ENCODE measurements at places on chromosomes 12 and 14.

- no peak for DNase-seq
Observed at GRCh38 chr14:22769369-22769768, 2.9 kb downstream of the OXA1L start.

- no peak for DNase-seq
Observed at GRCh38 chr14:85336817-85337216, 193.1 kb upstream of the FLRT2 start.

DNA sequence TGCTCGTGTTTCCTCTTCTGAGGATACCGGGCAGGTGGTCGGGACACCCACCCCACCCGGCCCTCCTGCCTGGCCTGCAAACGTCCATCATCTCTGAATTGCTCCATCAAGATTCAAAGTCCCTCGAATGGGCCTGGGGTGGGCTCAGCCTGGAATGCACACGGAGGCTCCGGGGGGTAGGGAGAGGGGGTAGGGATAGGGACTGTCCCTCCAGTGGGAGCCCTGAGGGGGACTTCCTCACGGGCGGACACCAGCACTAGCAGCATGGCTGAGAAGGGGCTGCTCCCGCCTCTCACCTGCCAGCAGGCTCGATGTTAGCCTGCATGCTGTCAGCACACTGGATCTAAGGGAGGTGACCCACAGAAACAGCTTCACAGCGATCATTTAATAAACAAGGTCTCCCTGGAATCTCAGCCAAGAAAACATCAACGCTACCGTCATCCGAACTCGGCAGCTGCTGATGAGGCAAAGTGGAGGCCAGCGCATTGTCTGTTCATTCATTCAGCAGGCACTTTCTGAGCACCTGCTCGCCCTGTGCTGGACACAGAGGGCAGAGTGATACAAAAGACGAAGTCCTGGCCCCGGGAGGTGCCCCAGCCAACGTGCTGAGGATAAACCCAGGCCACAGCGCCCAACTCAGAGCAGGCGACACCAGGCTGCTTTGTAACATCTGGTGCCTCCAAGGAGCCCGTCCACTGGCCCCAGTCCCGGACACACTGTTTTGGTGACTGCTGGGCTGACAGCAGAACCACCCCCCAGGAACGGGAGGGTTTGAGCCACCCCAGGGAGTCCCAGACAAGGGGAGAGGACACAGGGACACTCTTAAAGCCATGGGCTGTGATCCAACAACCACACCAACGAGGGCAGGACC lies 6.3 kb downstream of the TMEM179 start:
- DNase-seq, result no peak

DNA sequence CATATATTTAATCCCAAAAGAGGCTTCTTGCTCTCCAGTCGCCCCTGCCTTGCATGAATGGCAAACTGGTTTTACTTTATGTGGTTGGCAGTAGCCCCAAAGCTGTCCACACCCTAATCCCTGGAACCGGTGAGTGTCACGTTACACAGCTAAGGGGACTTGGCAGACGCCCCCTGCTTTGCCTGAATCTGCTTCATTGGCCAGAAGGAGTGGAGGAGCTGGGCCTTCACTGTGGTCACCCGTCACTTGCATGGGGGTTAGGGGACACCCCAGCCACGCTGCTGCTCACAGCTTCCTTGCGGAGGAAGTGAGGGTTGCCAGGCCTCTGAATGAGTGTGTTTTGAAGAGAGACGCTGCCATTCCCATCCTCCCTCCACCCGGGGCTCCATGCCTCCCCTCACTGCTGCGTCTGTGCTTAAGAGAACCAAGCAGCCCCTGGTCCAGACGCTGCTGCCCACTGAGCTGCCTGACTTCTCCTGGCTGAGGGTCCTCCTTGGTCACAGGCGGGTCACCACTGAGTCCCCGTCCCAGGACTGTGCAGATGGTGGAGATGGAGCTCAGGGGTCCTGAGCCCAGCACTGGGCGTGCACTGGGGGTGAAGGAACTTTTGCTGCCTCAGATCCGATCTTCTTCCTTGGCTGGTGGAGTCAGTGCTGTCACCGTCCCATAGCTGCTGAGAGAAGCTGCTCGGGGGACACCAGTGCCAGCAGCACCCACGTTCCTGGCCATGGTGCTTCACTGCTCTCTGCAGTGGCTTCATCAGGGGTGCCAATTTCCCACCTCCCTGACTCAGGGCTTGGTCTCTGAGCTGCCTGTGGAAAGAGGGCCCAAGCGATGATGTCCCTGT lies 39.8 kb downstream of the GALNT9 start:
- DNase-seq, result no peak

DNA sequence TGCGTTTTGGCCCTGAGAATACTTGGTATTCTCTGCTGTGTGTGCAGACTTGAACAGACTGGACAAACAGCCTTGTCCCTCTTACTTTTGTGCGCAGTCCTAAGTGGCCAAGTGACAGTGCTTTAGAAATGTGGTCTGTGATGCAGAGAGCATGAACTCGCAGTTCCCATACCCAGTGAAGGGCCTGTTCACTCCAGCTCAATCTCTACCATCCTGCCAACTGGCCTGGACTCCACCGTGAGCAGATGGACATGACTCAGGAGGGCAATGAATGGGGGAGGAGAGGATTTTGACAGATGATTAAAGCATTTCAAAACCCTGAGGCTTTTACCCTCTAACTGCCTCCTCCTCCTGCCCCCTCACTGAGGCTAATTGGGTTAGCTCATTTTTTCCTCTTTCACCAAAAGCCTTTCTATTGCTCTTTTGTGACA lies 62.5 kb upstream of the PYGL start:
- DNase-seq, result peak; percentile 65

DNA sequence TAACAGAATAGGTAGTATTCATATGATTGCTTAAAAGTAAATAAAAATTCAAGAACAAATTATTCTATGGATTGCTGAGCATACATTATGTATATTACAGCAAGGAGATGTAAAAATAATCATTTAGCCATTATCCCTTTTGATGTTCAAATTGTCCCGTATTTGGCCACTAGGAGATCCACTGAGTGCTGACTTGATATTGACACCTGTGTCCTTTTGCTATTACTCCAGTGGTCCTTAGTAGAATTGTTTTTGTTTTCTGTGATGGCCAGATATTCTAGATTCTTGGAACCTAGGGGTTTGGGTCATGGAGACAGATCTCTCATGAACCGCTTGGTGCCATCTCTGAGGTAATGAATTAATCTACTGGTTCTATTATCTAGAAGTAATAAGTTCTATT lies 16.8 kb downstream of the ERO1A start:
- no peak for DNase-seq

- peak; percentile 94 for DNase-seq
Observed at GRCh38 chr12:96198965-96199364, 4.8 kb downstream of the ELK3 start.

- no peak for DNase-seq
Observed at GRCh38 chr12:109358154-109358869, 10.6 kb downstream of the MYO1H start.

DNA sequence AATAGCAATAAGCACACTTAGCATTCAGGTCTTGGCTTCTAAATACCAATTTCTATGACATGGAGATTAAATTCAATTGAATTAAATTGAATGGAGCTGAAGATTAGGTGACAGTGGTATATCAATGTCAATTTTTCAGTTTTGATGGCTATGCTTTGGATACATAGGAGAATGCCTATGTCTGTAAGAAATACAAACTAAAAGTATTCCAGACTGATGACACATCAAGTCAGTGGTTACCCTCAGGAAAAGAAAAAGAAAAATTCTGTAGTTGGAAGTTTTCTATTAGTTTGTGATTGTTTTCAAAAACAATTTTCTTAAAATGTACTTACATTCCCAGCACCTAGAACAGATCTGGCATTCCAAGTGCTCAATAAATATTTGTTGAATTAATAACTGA lies 4.9 kb upstream of the DCAF4 start:
- no peak for DNase-seq

GRCh38 chr12:71164568-71165197 lies 6.9 kb upstream of the TSPAN8 start:
- no peak for DNase-seq

GRCh38 chr12:52091869-52092268 lies 12.4 kb downstream of the SMIM41 start:
- no peak for DNase-seq

DNA sequence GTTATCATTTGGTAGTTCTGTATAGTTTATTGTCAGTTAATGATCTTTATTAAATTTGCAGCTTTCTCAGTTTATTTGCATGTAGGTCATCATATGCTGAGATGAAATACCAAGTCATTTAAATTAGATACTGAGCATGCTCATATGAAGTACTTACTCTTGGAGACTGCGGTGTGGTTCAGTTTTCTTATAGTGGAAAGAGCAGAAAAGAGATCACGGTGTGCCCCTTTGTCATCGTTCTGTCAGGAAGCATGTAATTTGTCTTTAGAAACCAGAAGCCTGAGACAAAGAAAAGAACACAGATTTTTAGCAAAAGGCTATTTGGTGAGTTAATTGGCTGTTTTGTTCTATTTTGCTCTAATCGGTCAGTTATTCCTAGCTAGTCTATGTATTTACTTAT lies 75.6 kb downstream of the PLEKHA5 start:
- DNase-seq, result no peak

DNA sequence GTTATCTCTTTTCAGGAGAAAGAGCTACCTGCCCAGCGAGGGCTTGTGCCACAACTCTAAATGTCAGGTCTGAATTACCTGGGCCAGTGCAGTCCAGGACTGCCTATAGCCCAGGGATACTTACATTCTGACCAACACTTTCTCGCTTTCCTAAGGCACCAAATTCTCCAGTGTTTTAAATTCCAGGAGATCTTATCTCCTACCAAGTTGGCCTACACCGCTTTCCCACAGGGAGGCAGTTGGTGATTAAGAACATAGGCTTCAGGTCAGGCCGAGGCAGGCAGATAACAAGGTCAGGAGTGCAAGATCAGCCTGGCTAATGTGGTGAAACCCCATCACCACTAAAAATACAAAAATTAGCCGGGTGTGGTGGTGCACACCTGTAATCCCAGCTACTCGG lies 41.1 kb downstream of the RPS29 start:
- no peak for DNase-seq

All from fibroblast of skin of right quadriceps (primary cell).